T-cell (primary cell): ENCODE measurements at places on chromosomes 3 and 15. TPM values are rescaled to one million over a fixed set of nuclear protein-coding genes. Genes with fewer than 3 reads are reported as not detected.

Gene PLXNA1
- total RNA-seq: 16.0 TPM

Gene PRSS50
- total RNA-seq: not detected

Gene ACTRT3
- 0.28 TPM for total RNA-seq

Gene GABRR3
- not detected for total RNA-seq

Gene ZNF620
- total RNA-seq: 3.1 TPM

Gene HES1
- total RNA-seq: 0.41 TPM

Gene RLBP1
- total RNA-seq: not detected

Gene FANCD2OS
- not detected for total RNA-seq

Gene CCR3
- 0.33 TPM for total RNA-seq

Gene PRICKLE2
- 0.13 TPM for total RNA-seq

Gene GOLGA6L10
- 2.1 TPM for total RNA-seq

Gene CAPN3
- total RNA-seq: 15.8 TPM

Gene FETUB
- total RNA-seq: not detected

Gene CTXND1
- total RNA-seq: not detected

- H3K27me3 ChIP-seq: no peaks in the 10 kb centered on the region
- H3K27ac ChIP-seq: no peak overlapping the region
- no peak overlapping the region for H3K4me3 ChIP-seq
- no peaks in the 10 kb centered on the region for H3K36me3 ChIP-seq
- no peaks in the 10 kb centered on the region for H3K4me1 ChIP-seq
These were observed 348.5 kb upstream of the UMPS start for GRCh38 chr3:124381575-124382333.

DNA sequence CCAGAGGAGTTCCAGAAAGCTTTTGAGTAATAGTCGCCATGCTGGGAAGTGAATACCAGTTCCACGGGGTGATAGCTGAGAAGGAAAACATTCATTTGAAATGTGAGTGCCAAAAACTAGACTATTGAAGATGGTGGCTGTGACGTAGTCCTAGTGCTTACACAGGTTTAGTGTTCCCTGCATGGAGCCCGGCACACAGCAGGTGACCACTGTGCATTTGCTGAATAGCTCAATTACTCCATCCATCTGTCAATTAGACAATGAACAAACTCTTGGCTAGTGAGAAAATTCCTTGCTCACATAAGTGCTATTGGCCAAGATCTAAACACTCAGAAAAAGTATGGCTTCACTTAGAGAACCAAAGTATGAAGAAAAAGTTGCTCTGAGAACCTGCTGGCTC, 448.1 kb upstream of the WNT5A start:
- H3K27me3 ChIP-seq: no peaks in the 10 kb centered on the region
- no peak overlapping the region for H3K27ac ChIP-seq
- no peak for DNase-seq
- H3K4me3 ChIP-seq: no peak overlapping the region
- H3K4me1 ChIP-seq: no peaks in the 10 kb centered on the region

DNA sequence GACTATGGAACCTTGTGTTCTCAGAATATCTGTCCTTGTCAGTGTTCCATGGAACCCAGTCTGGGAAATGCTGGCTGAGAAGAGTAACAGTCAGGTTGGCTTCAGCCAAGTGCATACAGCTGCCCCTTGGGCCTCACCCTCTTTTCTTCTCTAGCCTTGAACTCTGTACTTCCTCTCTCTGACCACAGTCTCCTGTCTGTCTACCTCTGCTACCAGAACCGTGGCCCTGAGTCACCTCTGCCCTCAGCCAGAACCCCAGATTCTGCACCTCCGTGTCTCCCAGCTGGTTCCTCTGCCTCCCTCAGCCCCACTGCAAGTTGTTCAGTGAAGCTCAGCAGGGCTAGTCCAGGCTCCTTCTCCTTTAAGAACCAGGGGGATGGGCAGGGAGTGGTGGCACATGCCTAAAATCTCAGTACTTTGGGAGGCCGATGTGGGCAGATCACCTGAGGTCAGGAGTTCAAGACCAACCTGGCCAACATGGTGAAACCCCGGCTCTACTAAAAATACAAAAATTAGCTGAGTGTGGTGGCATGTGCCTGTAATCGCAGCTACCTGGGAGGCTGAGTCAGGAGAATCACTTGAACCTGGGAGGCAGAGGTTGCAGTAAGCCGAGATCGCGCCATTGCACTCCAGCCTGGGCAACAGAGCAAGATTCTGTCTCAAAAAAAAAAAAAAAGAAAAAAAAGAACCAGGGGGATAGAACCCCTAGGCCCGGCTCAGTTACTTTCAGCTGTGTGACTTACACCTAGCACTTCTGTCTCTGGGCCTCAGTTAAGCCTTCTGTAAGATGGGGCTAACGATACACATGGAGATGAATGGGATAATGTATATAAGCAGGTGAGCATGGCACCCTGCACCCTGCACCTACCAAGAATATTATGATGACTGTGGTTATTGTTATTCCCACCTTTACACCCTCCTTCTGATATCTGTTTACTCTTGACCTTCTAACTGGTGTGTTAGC, 24.3 kb upstream of the TATDN2 start:
- no peak overlapping the region for H3K4me3 ChIP-seq
- H3K4me1 ChIP-seq: peaks cover 20% of the 10 kb centered on the region
- peaks cover 10% of the 10 kb centered on the region for H3K36me3 ChIP-seq
- H3K27me3 ChIP-seq: no peaks in the 10 kb centered on the region
- DNase-seq: no peak

GRCh38 chr3:148848410-148848809, 16.7 kb upstream of the CPA3 start:
- H3K27me3 ChIP-seq: no peaks in the 10 kb centered on the region
- no peak overlapping the region for H3K4me3 ChIP-seq

GRCh38 chr15:33019354-33019981, 175.0 kb downstream of the FMN1 start:
- no peaks in the 10 kb centered on the region for H3K36me3 ChIP-seq
- peaks cover 3% of the 10 kb centered on the region for H3K27me3 ChIP-seq
- H3K4me1 ChIP-seq: no peaks in the 10 kb centered on the region
- H3K27ac ChIP-seq: no peak overlapping the region

DNA sequence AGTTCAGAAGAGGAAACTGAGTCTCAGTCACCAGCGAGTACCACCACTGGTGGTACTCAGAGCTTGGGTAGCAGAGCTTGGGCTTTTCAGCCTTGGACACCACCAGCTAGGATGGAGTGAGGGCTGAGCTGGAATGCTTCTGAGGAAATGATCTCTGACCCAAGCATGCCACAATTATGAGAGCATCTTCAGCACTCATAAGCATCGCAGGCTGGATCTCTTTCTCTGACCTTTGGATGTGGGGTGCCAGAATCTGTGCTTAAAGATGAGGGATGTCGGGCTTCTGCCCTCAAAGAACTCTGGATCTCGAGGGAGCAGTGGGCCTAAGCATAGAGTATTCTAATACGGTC, 36.4 kb downstream of the ZNF710 start:
- DNase-seq: no peak
- H3K4me3 ChIP-seq: no peak overlapping the region
- H3K27me3 ChIP-seq: no peaks in the 10 kb centered on the region
- H3K4me1 ChIP-seq: peaks cover 19% of the 10 kb centered on the region
- no peak overlapping the region for H3K27ac ChIP-seq

DNA sequence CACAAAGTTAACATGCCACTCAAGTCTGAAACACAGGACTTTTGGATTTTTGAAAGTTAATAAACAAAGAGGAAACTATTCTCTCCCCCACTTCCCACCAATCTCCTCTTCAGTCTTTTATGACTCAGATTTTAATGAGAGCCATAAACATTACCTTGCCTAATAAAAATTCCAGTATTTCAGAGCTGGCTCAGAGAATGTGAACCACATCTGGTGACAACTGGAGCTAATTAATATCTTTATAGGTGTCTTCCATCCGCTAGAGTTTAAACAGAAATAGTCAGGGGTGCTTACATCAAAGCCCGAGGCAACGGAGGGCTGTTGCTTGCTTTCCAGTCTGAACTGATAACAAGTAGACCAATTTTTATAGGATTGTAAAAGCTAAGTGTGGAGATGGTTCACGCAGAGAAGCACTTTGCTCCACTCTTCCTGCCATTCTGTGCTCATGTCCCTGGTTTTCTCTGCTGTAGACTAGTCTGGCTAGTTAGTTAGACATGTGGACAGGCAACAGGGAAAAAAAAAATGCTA, 363.6 kb downstream of the NR2F2 start:
- no peak overlapping the region for H3K27ac ChIP-seq
- no peak overlapping the region for H3K4me3 ChIP-seq
- H3K36me3 ChIP-seq: no peaks in the 10 kb centered on the region

DNA sequence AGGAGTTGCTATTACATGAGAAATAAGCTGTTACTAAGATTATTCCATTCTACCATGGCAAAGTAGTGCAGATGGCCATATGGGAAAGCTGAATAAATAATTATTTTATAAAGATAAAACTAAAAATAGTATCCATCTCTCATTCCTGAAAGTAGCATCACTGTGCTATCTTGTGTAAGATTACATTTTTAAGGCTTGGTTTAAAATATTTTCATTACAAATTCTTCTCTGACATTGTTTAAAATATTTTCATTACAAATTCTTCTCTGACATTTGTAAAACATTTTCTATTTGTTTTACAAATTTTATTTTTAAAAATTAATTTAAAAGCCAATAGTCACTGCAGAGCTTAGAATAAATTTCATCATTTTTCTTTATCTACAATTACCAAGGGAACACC, 665.5 kb upstream of the NAALADL2 start:
- no peak for DNase-seq
- no peaks in the 10 kb centered on the region for H3K4me1 ChIP-seq
- H3K27ac ChIP-seq: no peak overlapping the region
- H3K4me3 ChIP-seq: no peak overlapping the region
- H3K36me3 ChIP-seq: no peaks in the 10 kb centered on the region

- H3K4me1 ChIP-seq: no peaks in the 10 kb centered on the region
- no peaks in the 10 kb centered on the region for H3K36me3 ChIP-seq
- H3K27me3 ChIP-seq: no peaks in the 10 kb centered on the region
- H3K27ac ChIP-seq: no peak overlapping the region
- DNase-seq: no peak
These were observed 103.3 kb upstream of the COL8A1 start for GRCh38 chr3:99534951-99535704.

- H3K27ac ChIP-seq: peak overlapping the region; percentile 14
- no peak overlapping the region for H3K4me3 ChIP-seq
- no peaks in the 10 kb centered on the region for H3K27me3 ChIP-seq
These were observed 9.1 kb upstream of the ARHGEF3 start for GRCh38 chr3:56810577-56811545.

DNA sequence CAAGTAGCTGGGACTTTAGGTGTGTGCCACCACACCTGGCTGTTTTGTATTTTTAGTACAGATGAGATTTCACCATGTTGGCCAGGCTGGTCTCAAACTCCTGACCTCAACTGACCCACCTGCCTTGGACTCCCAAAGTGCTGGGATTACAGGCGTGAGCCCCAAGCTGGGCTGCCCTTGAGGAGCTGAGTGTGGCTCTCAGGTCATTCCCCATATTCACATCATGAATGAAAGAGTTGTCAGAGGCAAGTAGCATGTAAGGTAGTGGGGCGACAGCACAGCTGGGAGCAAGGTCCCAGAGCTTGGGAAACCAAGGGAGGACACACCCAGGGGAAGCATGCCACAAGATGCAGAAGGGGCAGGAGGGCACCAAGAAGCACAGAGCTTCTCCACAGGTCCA, 4.9 kb downstream of the CCDC71 start:
- H3K4me1 ChIP-seq: peaks cover 26% of the 10 kb centered on the region
- H3K4me3 ChIP-seq: no peak overlapping the region
- no peak for DNase-seq
- H3K36me3 ChIP-seq: peaks cover 33% of the 10 kb centered on the region

DNA sequence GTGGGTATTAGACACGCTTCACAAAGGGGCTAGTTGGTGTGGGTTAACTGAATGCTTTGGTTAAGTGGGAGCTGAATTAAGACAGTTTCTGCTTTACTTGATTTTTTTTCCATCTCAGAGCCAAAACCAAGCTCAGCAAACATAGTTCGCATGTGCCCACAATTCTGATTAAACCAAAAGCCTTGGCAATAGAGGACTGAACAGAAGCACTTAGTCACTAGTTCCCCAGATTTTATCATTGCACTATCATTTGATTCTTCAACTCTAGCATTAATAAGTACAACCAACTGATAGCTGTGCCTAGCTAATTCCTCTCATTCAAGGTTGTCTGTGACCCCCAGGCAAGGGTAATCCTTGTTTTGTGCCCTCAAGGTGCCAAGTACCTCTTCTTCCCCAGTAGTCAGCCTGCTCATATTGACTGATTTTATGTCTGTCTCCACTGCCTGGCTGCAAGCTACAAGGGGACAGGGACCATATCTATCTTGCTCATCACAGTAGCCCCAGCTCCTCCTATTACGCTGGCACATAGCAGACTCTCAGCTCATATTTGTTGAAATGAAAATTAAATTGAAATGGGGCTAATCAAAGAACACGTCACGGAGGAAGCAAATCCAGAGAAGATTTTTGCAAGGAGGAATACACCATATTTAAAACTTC, 9.9 kb upstream of the ARHGEF3 start:
- H3K27me3 ChIP-seq: no peaks in the 10 kb centered on the region
- no peak for DNase-seq
- H3K4me1 ChIP-seq: peaks cover 32% of the 10 kb centered on the region
- H3K27ac ChIP-seq: peak overlapping the region; percentile 61
- no peak overlapping the region for H3K4me3 ChIP-seq

GRCh38 chr3:36890261-36890660, 54.6 kb downstream of the TRANK1 start:
- H3K4me3 ChIP-seq: no peak overlapping the region
- no peak for DNase-seq
- H3K36me3 ChIP-seq: peaks cover 88% of the 10 kb centered on the region
- no peaks in the 10 kb centered on the region for H3K27me3 ChIP-seq

DNA sequence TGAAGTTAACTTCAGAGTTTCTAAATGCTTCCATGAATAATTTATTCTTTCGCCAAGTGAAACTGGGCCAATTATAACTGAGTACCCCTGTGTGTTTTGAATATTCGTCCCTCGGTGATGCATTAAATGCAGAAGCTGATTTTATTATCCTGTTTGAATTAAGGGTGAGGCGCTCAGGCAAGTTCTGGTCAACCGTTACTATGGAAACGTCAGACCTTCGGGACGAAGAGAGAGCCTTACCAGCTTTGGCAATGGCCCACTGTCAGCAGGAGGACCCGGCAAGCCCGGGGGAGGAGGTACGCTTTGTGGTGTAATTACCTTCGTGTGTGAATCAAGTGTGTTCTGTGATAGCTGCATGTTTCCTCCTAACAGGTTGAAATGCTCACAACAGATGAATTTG, 239.8 kb downstream of the ITPR1 start:
- H3K36me3 ChIP-seq: peaks cover 18% of the 10 kb centered on the region
- H3K4me1 ChIP-seq: peaks cover 2% of the 10 kb centered on the region
- H3K27ac ChIP-seq: no peak overlapping the region
- H3K27me3 ChIP-seq: no peaks in the 10 kb centered on the region
- DNase-seq: no peak

DNA sequence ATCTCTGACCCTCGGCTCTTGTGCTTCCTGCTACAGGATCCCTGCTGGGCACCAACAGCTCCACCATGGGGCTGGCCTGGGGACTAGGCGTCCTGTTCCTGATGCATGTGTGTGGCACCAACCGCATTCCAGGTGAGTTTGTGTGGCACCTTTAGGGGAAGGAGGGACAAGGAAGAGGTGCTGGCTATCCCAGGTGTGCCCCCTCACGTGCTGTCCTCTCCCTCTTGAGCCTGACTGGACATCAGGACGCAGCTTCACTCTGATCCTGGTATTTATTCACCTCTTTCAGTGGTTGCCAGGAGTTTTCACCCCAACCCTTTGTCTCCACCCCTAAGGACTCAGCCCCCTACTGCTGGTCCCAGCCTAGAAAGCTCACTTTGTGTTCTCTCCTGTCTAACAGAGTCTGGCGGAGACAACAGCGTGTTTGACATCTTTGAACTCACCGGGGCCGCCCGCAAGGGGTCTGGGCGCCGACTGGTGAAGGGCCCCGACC, 960 bp downstream of the THBS1 start:
- no peaks in the 10 kb centered on the region for H3K4me1 ChIP-seq
- H3K4me3 ChIP-seq: no peak overlapping the region
- no peaks in the 10 kb centered on the region for H3K36me3 ChIP-seq
